ENCODE measurements at places on chromosomes 6 and 20. TPM values are rescaled to one million over a fixed set of nuclear protein-coding genes. Genes with fewer than 3 reads are reported as not detected.
A peak's percentile ranks its signal among the peaks of the same experiment; 100 is the strongest.

DNA sequence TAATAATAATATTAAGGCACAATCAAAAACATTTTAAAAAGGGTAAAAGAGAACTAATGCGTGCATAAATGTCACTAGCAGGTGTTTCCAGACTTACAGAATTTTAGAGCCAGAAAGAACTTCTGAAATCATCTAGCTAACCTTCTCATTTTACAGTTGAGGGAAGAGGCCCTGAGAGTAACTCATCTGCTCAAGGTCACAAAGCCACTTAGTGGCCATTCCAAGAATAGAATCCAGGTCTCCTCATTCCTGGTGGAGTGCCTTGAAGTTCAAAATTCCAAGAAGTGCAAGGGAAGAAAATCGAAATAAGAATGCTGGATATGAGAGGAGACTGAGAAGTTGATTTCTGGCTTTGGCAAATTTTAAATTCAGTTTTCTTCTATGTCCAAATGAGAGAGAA lies 3.2 kb upstream of the KIAA0408 start:
- DNase-seq, result no peak

- peak; percentile 63 for DNase-seq
Observed at GRCh38 chr6:127515794-127516661, 3.1 kb downstream of the MTCL3 start.

DNA sequence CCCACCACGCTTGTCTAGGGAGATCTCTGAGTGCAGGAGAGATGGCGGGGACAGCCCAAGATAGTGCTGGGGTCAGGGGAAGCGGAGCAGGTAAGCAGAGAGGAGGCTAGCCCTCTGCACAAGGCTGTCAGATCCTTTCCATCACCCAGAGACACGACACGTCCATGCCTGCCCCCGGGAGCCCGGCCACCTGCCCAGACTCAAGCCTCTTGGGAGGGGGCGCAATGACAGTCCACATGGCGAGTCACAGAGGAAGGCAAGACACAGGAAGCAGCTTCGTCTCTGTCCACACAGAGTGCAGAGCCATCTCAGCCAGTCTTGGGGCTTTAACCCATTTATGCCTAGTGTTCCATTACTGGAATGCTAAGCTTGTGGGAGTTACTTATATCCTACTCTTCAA lies 78.4 kb downstream of the PREX1 start:
- DNase-seq, result no peak

DNA sequence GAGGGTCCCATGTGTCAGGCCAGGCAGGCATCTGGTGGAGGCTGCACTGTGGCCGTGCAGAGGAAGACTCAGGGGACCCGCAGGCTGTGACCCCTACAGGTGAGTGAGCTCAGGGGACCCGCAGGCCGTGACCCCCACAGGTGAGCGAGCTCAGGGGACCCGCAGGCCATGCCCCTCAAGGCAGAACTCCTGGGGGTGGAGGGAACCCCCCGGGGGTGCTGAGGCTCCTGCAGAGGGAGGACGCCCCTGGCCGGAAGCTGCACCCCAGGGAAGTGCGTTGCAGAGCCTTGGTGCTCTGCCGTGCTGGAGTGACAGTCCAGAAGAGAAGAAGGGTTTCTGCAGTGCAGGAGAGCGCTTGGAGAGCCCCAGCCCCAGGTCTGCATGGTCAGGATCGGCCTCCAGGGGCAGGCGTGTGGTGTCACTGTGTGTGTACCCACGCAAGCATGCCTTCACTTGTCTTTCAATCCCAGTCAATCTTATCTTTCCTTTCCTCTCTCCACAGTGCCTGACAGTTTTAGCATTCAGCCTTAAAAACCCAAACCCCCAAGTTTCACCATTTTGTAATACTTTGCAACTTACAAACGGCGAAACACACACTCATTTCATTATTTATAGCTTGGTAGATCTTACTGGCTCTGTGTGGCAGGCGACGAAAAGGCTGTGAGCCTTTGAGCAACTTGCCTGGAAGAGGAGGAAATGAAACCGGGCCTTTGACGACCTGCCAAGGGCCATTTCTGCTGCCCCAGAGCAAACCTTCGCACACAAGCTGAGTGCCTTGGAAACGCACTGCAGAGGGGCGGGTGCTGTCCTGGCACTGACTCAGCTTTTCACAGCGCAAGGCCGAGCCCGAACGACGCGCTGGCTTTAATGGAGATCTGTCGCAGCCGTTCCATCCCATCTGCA lies 101.4 kb upstream of the AGPAT4 start:
- DNase-seq, result no peak

- DNase-seq, result no peak
Observed at GRCh38 chr6:164827537-164827936, 481.9 kb downstream of the C6orf118 start.

- DNase-seq, result no peak
Observed at GRCh38 chr6:105750089-105750488, 336.0 kb upstream of the PRDM1 start.

DNA sequence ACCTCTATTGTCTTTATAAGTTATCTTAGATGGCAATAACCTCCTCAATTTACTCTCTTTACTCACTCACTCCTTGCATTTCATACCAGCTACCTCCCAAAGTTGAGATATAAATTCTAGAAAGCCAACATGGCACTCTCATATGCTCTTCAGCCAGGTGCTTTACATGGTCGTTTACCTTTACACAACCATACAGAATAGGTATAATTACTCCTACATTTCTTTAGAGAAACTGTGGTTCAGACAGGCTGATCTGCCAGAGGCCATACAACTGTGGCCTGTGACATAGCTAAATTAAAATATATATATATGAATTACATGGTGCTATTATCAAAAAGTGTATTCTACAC lies 45.7 kb downstream of the HBS1L start:
- no peak for DNase-seq

DNA sequence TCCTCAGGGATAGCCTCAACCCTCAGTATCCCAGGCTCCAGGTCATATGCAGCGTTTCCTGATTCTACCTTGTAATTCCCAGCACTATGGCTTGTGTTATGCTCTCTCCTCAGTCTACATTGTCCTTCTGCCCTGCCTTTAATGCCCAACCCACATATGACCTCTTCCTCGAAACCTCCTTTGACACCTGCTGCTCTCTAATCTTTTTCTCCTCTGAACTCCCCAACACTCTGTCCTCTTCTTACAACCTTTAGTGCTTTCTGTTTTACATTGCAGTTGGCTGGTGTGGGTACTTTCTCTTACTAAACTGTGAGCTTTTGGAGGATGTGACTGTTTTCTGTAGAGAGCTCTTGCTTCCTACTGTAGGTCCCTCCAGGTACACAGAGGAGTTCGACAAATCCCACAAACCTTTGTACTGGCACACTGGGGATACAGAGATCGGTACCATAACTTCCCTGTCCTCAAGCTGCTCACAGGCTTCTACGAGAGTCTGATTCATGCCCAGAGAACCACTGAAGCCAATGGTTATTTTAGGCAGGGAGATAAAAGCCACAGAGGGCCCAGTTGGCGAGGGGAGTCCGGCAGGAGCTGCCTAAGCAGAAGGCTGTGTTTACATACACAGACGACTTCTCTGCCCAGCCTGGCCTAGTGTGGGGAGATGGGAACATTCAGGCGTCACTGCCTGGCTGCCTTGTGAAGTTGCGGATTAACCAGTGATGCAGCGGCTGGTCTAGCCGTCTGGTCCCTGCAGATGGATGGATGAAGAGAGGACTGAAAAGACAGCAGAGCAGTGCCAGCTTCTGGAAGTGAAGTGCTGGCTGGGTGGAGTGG lies 8.4 kb upstream of the EPB41L1 start:
- DNase-seq, result no peak

- no peak for DNase-seq
Observed at GRCh38 chr6:43335469-43335868, 26.8 kb upstream of the CRIP3 start.

DNA sequence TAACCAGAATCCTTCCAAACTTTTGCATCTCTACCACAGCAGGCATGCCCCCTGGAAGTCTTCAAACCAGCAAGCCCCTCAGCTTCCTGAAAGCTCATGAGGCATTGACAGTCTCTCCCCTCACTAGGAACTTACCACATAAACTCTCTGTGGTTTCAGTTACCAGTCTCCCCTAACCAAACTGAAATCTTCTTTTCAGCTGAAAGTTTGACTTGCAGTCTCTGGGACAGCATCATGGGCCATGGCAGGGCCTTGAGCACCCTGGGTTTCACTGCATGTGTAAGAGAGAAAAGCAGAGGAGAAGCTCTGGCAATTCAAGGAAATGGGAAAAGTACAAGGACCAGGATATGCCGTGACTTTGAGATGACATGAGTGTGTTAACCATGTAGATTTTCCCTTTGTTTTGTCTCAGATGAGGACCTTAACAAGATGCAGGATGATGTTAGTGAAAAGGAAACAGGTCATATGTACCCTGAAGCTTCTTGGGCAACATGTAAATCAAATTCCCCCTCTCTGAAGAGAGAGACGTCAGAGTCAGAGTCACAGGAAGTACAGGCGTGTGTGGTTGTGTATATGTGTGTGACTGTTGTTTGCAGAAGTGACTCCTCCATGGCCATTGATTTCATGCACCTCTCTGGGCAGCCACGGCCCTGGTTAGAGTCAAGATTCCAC lies 106.3 kb downstream of the TNFRSF21 start:
- no peak for DNase-seq

The KCNK16 gene
- not detected for total RNA-seq

The SLC22A16 gene
- not detected for total RNA-seq

The CDH4 gene
- 0.11 TPM for total RNA-seq

The BMP7 gene
- not detected for total RNA-seq

The COL21A1 gene
- not detected for total RNA-seq

All from CD4-positive, alpha-beta T cell (primary cell).